ENCODE measurements at places on chromosomes 7 and 10. TPM values are rescaled to one million over a fixed set of nuclear protein-coding genes. Genes with fewer than 3 reads are reported as not detected.

DNA sequence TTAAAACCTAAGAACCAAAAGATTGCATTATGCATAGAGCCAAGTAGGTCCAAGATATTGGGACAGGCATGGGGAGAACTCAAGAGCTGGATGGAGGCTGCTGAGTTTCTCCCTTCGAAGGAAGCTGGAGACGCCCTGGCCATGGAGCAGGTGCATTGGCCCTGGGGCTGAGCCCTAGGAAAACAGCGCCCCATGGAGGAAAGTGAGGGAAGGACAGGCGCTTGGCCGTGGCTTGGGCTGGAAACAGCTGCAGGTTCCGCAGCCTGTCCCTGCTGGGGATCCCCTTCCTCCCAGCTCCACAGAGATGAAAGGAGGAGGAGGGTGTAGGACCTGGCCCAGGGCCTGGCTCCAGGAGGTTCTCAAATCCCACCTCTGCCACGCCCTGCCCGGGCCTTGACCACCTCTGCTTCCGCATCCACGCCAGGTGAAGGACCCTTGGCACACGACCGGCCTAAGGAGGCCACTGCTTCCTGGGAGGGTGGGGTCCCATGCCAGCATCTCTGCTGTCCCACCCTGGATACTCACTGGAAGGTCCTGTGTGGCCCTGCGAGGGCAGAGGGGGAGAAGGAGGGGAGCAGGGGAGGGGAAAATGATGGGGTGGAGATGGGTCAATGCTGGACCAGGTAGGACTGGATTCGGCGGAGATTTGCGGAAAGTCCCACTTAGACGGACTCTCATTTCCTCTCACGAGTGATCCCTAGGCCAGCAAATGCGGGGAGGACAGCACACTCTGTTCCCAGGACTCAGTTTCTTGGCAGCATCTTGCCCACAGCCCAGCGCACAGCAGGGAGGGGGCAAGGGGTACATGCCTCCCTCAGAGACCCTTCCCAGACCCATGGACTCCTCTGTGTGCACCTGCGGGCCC lies 258.6 kb upstream of the TCERG1L start:
- H3K4me3 ChIP-seq: no peak overlapping the region
- H3K36me3 ChIP-seq: no peaks in the 10 kb centered on the region
- no peaks in the 10 kb centered on the region for H3K27me3 ChIP-seq
- H3K27ac ChIP-seq: no peak overlapping the region
- H3K4me1 ChIP-seq: no peaks in the 10 kb centered on the region

The RARRES2 gene
- total RNA-seq: not detected

GRCh38 chr7:96949766-96950165 lies 55.6 kb upstream of the DLX6 start:
- no peaks in the 10 kb centered on the region for H3K36me3 ChIP-seq
- H3K27ac ChIP-seq: no peak overlapping the region
- no peak overlapping the region for H3K4me3 ChIP-seq
- H3K4me1 ChIP-seq: no peaks in the 10 kb centered on the region

DNA sequence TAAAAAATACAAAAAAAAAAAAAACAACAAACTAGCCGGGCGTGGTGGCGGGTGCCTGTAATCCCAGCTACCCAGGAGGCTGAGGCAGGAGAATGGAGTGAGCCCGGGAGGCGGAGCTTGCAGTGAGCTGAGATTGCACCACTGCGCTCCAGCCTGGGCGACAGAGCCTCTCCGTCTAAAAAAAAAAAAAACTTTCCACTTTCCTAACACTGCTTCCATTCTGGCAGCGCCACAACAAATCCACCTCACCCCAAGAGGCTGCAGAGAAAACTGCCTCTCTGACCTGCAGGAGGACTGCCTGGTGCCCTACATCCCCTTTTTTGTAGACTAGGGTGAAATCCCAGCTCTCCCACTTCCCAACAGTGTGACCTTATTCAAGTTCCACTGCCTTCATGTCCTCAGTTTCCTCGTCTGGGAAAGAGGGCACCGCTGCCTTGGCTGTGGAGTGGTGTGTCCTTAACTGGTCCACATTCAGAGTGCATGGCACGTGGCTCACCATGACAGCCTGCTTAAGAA lies 2.6 kb upstream of the MBL2 start:
- no peaks in the 10 kb centered on the region for H3K36me3 ChIP-seq
- no peaks in the 10 kb centered on the region for H3K4me1 ChIP-seq
- no peak for DNase-seq
- H3K4me3 ChIP-seq: no peak overlapping the region
- no peaks in the 10 kb centered on the region for H3K27me3 ChIP-seq
- H3K27ac ChIP-seq: no peak overlapping the region

- DNase-seq: peak; percentile 77
- peak overlapping the region; percentile 71 for H3K27ac ChIP-seq
- no peaks in the 10 kb centered on the region for H3K27me3 ChIP-seq
- H3K4me1 ChIP-seq: peaks cover 42% of the 10 kb centered on the region
Measured at GRCh38 chr10:63236113-63236935, 103.2 kb downstream of the NRBF2 start.

The RPP38 gene
- total RNA-seq: 23.3 TPM

The HYAL4 gene
- not detected for total RNA-seq

The CTAGE15 gene
- 1.3 TPM for total RNA-seq

The OR6V1 gene
- not detected for total RNA-seq

DNA sequence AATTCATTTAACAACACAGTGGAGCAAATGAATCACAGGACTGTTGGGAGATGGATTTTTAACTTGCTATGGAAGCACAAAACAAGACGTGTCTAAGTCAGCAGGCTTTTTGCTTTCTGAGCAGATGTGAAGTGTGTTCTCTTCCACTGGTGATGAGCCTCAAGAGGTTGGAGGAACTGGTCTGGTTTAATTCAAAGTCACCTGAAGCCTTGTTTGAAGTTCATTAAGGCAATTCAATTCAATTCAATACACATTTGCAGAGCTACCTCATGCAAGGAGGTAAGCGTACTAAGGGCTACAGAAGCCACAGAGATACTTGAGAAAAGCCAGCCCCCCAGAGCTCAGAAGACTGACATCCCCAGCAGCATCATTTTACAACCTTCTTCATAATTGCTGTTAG lies 68.4 kb upstream of the PALS2 start:
- H3K27me3 ChIP-seq: peaks cover 2% of the 10 kb centered on the region
- H3K27ac ChIP-seq: no peak overlapping the region
- H3K4me3 ChIP-seq: no peak overlapping the region
- no peak for DNase-seq

The HECW1 gene
- not detected for total RNA-seq

GRCh38 chr7:126569402-126569801 lies 683.3 kb downstream of the GRM8 start:
- H3K4me3 ChIP-seq: no peak overlapping the region
- no peaks in the 10 kb centered on the region for H3K27me3 ChIP-seq
- no peaks in the 10 kb centered on the region for H3K36me3 ChIP-seq
- no peak for DNase-seq

DNA sequence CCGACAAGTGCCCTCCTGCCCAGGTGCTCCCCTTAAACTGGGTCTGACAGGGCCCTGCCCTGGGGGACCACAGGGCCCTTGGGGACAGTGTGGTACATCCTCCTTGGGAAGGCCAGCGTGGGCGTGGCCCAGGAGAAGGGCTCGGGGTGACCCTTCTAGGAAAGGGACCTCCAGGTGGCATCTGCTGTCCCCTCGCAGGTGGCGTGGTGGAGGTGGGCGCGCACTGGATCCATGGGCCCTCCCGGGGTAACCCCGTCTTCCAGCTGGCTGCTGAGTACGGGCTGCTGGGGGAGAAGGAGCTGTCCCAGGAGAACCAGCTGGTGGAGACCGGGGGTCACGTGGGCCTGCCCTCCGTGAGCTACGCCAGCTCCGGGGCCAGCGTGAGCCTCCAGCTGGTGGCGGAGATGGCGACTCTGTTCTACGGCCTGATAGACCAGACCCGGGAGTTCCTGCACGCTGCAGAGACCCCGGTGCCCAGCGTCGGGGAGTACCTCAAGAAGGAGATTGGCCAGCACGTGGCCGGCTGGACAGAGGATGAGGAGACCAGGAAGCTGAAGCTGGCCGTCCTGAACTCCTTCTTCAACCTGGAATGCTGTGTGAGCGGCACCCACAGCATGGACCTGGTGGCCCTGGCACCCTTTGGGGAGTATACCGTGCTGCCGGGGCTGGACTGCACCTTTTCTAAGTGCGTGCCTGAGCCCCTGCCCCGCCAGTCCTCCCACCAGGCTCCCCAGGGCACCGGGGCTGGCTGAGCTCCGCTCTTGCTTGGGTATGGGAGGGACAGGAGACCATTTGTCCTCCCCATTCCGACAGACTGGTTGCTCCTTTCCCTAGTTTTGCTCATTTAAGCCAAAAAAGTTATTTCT lies 972 bp downstream of the PAOX start:
- H3K27ac ChIP-seq: no peak overlapping the region
- H3K36me3 ChIP-seq: peaks cover 10% of the 10 kb centered on the region
- peak; percentile 66 for DNase-seq
- peaks cover 2% of the 10 kb centered on the region for H3K4me1 ChIP-seq
- H3K27me3 ChIP-seq: peaks cover 3% of the 10 kb centered on the region

The ACBD5 gene
- 23.4 TPM for total RNA-seq

The PDK4 gene
- not detected for total RNA-seq

The FAM131B gene
- total RNA-seq: 0.37 TPM

GRCh38 chr7:34059136-34059828 lies 153.9 kb downstream of the BMPER start:
- H3K27me3 ChIP-seq: no peaks in the 10 kb centered on the region
- no peak overlapping the region for H3K4me3 ChIP-seq
- no peak for DNase-seq
- H3K4me1 ChIP-seq: no peaks in the 10 kb centered on the region
- H3K36me3 ChIP-seq: no peaks in the 10 kb centered on the region

DNA sequence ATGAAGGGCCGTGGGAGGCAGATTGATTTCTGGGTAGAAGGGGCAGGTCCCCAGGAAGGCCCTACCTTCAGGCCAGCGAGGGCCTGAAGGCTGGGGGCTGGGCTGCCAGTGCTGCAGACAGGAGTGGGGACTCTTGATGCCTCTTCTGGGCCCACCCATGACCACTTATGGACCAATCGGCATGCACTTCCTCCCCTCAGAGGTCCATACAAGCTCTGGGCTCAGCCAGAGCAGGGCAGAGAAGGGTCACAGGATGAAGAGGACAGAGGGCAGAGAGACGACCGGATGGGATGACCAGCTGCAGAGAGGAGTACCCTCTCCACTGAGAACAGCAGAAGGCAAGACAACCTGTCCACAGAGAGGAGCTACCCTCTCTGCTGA lies 120.1 kb downstream of the DYNC2I1 start:
- peaks cover 15% of the 10 kb centered on the region for H3K4me1 ChIP-seq
- H3K4me3 ChIP-seq: peak overlapping the region; percentile 78
- H3K27me3 ChIP-seq: no peaks in the 10 kb centered on the region

- no peak for DNase-seq
- no peaks in the 10 kb centered on the region for H3K4me1 ChIP-seq
- peaks cover 14% of the 10 kb centered on the region for H3K27me3 ChIP-seq
- H3K4me3 ChIP-seq: no peak overlapping the region
- H3K36me3 ChIP-seq: no peaks in the 10 kb centered on the region
Measured at GRCh38 chr7:99848420-99849216, 20.8 kb downstream of the CYP3A43 start.

DNA sequence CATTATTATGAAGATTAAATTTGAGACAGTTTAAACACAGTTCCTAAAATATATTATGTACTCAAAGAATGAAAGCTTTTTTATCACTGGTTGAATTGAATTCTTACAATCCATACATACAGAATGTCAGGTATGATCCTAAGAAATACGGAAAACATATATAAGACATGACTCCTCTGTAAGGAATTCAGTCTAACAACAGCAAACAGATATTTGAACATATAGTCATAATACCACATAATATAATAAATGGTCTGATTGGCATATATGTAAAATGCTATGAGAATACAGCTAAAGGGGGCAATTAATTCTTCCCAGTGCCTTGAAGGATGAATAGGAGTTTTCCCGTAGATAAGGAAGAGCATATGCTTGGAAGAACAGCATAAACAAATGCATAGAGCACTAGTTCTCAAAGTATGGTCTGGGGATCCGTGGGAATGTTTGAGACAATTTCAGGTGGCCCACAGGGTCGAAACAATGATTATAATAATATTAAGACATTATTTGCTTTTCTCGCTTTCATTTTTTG lies 10.6 kb upstream of the ARID5B start:
- DNase-seq: no peak
- H3K27ac ChIP-seq: no peak overlapping the region
- no peaks in the 10 kb centered on the region for H3K36me3 ChIP-seq
- H3K4me3 ChIP-seq: no peak overlapping the region
- H3K27me3 ChIP-seq: no peaks in the 10 kb centered on the region
- peaks cover 7% of the 10 kb centered on the region for H3K4me1 ChIP-seq

The WNT16 gene
- total RNA-seq: not detected

- H3K36me3 ChIP-seq: peaks cover 5% of the 10 kb centered on the region
- H3K27me3 ChIP-seq: peaks cover 73% of the 10 kb centered on the region
- peak; percentile 76 for DNase-seq
- no peak overlapping the region for H3K27ac ChIP-seq
- peaks cover 15% of the 10 kb centered on the region for H3K4me1 ChIP-seq
- H3K4me3 ChIP-seq: peak overlapping the region; percentile 67
Measured at GRCh38 chr7:130490888-130491804, 739 bp upstream of the MEST start.

DNA sequence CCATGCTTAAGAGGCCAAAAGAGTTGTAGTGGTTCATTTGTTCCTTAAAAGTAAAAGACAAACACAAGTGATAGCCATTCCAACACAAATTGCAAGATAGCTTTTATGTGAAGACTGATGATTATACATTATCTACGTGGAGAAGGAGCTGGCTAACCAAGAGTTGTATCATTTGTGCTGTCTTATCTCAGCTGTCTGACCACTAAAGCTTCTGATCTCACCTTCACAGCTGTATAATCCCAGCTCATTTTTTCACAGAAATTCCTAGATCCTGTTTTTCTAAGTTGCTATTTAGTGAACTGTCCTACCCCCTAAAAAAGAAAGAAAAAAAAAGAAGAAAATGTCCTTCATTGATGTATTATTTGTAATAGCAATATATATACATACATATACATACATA lies 9.8 kb downstream of the USP6NL start:
- H3K36me3 ChIP-seq: no peaks in the 10 kb centered on the region
- peaks cover 9% of the 10 kb centered on the region for H3K4me1 ChIP-seq
- H3K27ac ChIP-seq: no peak overlapping the region
- H3K27me3 ChIP-seq: peaks cover 12% of the 10 kb centered on the region
- no peak for DNase-seq
- no peak overlapping the region for H3K4me3 ChIP-seq

DNA sequence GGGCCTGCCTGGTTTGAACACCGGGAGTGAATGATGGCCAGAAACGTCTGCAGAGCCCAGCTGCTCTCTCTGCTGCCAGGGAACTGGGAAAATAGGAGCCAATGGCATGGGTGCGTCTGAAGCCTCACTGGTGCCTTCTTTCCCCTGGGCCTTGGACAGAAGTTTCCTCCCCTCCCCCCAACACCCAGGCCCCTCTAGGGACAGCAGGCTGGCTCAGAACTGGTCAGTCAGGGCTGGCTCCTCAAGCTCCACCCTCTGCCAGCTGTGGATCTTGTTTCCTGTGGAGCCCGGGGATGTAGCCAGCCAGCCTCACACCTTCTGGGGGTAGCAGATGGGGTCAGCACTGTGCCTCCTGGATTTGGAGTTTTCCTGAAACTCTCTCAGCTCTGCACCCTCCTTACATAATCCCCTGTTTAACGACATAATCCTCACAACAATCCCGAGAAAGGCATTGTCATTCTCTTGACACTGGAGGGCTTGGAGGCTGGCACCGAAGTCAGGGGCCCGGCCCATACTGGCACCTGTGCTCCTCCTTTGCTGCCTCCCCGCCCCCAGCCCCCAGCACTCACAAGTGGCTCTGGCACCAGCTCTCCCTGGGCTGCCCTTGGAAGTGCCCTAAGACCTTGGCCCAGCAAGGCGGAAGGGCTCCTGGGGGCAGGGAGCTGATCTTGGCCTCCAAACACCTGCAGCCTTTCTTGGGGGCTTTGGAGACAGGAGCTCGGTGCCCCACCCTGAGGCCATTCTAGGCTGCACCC lies 5.7 kb downstream of the LDB3 start:
- no peak overlapping the region for H3K27ac ChIP-seq
- H3K4me3 ChIP-seq: no peak overlapping the region
- H3K27me3 ChIP-seq: no peaks in the 10 kb centered on the region
- no peaks in the 10 kb centered on the region for H3K36me3 ChIP-seq
